ENCODE measurements at places on chromosomes 12 and 14. TPM values are rescaled to one million over a fixed set of nuclear protein-coding genes. Genes with fewer than 3 reads are reported as not detected.

- H3K4me1 ChIP-seq, result no peaks in the 10 kb centered on the region
- no peaks in the 10 kb centered on the region for H3K36me3 ChIP-seq
- H3K4me3 ChIP-seq, result no peak overlapping the region
These were observed 14.7 kb upstream of the LIMA1 start for GRCh38 chr12:50297996-50298395.

DNA sequence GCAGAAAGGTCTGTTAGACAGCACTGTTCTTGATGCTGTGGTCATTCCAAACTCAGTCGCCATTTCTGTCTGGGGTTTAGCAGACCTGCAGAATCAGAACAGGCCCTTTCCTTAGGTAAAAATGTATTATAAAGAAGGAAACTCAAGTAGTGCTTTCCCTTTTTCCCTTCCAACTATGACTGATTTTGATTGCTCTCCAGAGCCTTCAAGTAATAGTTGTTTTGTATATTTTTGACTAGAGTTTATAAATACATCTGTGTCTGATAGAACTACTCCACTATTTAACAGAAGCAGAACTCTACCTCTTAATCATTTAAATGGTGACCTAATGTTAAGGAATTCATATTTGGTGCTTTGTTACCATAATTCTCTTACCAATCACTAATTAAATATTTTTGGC, 74.0 kb downstream of the WNK1 start:
- H3K4me1 ChIP-seq, result peaks cover 16% of the 10 kb centered on the region
- no peak for DNase-seq
- H3K27ac ChIP-seq, result no peak overlapping the region
- no peak overlapping the region for H3K4me3 ChIP-seq

- H3K27ac ChIP-seq, result no peak overlapping the region
- H3K4me1 ChIP-seq, result no peaks in the 10 kb centered on the region
These were observed 397.4 kb downstream of the ADAMTS20 start for GRCh38 chr12:43154498-43155045.

DNA sequence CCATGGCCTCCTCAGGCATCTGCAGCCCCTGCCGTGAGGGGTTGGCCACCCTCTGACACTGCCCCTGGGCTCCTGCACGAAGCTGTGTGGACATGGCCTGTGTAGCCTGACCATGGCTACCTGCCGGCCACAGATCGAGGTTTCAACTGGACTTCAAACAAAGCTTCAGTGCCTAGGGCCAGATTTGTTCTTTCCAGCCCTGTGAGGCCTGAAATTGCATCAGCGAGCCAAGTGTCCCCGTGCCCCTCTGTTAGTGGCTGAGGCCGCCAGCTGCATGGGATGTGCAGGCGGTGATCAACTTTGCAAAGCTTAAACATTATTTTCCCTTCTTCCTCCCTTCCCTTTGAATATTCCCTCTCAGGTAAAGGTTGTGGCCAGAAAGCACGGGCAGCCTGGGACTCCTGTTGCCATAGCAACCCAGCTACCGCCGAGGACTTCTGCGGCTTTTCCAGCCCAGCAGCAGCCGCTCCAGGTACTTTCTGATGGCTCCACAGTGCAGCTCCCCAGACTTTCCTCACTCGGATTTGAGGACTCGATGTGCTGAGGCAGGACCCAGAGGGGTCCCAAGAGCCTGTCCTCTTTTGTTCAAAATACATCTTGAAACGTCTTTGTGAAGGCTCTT, 35.8 kb downstream of the DDX51 start:
- no peak for DNase-seq
- no peak overlapping the region for H3K4me3 ChIP-seq
- peaks cover 2% of the 10 kb centered on the region for H3K36me3 ChIP-seq
- no peak overlapping the region for H3K27ac ChIP-seq
- no peaks in the 10 kb centered on the region for H3K4me1 ChIP-seq

- H3K36me3 ChIP-seq, result no peaks in the 10 kb centered on the region
- H3K27ac ChIP-seq, result peak overlapping the region; percentile 96
- H3K4me3 ChIP-seq, result no peak overlapping the region
- peak; percentile 93 for DNase-seq
These were observed 42.2 kb upstream of the ATP23 start for GRCh38 chr12:57899010-57899662.

GRCh38 chr12:20369305-20370013, 1.1 kb downstream of the PDE3A start:
- H3K27me3 ChIP-seq, result peaks cover 17% of the 10 kb centered on the region
- no peak overlapping the region for H3K27ac ChIP-seq
- H3K36me3 ChIP-seq, result no peaks in the 10 kb centered on the region
- no peak overlapping the region for H3K4me3 ChIP-seq
- no peaks in the 10 kb centered on the region for H3K4me1 ChIP-seq

DNA sequence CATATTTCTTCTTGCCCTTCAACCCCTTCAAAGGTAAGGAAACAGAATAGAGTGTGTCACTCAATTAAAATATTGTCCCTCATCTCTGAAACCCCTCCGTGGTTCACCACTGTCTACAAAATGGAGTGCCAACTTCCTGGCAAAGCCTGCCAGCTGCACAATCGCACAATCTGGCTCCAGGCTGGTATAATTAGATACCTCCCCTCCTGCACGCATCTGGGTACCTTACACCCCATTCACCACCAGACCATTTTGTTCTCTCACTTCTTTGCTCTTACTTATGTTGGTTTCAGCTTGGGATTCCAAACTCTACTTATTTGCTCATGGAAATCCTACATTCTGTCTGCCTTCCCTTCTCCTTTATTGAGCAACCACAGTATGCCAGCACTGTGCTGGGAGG, 314.9 kb downstream of the NUAK1 start:
- H3K4me1 ChIP-seq, result no peaks in the 10 kb centered on the region
- H3K36me3 ChIP-seq, result no peaks in the 10 kb centered on the region
- H3K27ac ChIP-seq, result no peak overlapping the region
- DNase-seq, result no peak
- no peak overlapping the region for H3K4me3 ChIP-seq
- peaks cover 5% of the 10 kb centered on the region for H3K27me3 ChIP-seq

DNA sequence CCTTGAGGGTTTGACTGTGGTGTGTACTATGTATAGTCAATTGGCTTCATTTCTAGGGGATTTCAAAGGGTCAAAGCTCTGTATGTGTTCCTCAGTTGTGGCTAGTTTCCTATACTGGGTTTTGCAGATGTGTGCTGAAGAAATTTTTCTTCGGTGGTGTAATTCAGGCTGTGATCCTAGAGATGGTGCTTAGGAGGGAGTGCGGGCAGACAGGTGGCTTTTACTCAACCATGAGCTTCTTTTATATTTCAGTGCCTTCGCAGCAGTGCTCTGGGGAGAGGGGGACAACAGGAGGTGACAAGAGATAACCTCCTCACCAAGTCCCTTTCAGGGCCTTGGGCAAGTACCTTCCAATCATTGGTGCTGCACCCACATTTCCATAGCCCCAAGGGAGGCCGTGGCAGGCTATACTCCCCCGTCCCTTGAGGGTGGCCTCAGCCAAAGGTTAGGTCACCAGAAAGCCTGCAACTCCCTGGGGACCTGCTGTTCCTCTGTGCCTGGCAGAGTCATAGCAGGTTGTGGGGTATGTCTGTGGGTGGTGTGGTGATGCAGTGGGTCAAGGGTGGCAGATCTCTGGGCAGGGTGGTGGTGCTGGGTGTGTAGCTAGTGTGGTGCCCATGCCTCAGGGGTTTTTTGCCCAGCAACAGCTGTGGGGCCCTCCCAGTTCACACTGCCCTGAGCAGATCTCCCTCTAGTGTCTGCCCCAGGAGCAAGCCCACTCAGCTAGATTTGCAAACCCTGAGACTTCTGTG, 37.0 kb upstream of the TMX1 start:
- H3K27me3 ChIP-seq, result peaks cover 2% of the 10 kb centered on the region
- no peaks in the 10 kb centered on the region for H3K36me3 ChIP-seq
- H3K4me1 ChIP-seq, result peaks cover 29% of the 10 kb centered on the region

DNA sequence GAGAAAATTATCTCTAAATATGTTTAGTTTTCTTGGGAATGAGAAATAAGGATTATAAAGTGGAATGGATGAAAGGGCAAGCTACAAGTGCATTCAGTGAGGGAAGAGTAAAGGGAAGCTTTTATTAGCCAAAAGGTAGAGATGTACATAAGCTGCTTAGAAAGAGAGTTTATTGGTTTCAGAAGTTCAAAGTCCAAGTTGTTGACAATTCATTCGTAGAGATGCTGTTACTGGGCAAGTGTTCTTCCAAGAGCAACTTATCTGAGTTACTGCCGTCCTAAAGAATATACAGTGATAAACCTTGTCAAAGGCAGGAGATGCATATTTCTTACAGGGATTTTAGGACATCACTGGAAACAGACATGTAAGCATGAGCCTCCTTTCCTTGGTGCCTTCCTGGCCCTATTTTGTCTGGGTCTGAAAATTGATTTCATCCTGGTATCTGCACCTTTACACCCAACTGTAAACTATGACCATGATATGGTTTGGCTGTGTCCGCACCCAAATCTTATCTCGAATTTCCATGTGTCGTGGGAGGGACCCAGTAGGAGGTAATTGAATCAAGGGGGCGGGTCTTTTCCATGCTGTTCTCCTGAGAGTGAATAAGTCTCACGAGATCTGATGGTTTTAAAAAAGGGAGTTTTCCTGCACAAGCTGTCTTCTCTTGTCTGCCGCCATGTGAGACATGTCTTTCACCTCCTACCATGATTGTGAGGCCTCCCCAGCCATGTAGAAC, 46.8 kb downstream of the TRMT5 start:
- no peaks in the 10 kb centered on the region for H3K4me1 ChIP-seq
- H3K4me3 ChIP-seq, result no peak overlapping the region
- no peaks in the 10 kb centered on the region for H3K36me3 ChIP-seq
- DNase-seq, result no peak
- H3K27ac ChIP-seq, result no peak overlapping the region
- no peaks in the 10 kb centered on the region for H3K27me3 ChIP-seq

- H3K4me3 ChIP-seq, result no peak overlapping the region
- no peaks in the 10 kb centered on the region for H3K36me3 ChIP-seq
- H3K4me1 ChIP-seq, result peaks cover 85% of the 10 kb centered on the region
- peak; percentile 49 for DNase-seq
These were observed 3.6 kb downstream of the PAPLN start for GRCh38 chr14:73240816-73241480.

GRCh38 chr12:61993734-61994345, 266.4 kb upstream of the USP15 start:
- H3K27ac ChIP-seq, result no peak overlapping the region
- H3K36me3 ChIP-seq, result no peaks in the 10 kb centered on the region
- DNase-seq, result no peak
- H3K27me3 ChIP-seq, result no peaks in the 10 kb centered on the region
- H3K4me1 ChIP-seq, result no peaks in the 10 kb centered on the region

GRCh38 chr14:53183611-53184010, 30.5 kb upstream of the DDHD1 start:
- no peaks in the 10 kb centered on the region for H3K36me3 ChIP-seq
- H3K4me1 ChIP-seq, result no peaks in the 10 kb centered on the region
- no peak for DNase-seq
- no peak overlapping the region for H3K4me3 ChIP-seq
- no peak overlapping the region for H3K27ac ChIP-seq

- peaks cover 34% of the 10 kb centered on the region for H3K4me1 ChIP-seq
- peak; percentile 55 for DNase-seq
- no peaks in the 10 kb centered on the region for H3K36me3 ChIP-seq
- H3K4me3 ChIP-seq, result no peak within 1 kb of the TSS
- H3K27ac ChIP-seq, result no peak within 1 kb of the TSS
These were observed at the start of gene ZDHHC22 for GRCh38 chr14:77141214-77142004. TSS of gene ZDHHC22 (minus strand) at chr14:77141791. CDS start at chr14:77139738, 2,053 bp downstream.

DNA sequence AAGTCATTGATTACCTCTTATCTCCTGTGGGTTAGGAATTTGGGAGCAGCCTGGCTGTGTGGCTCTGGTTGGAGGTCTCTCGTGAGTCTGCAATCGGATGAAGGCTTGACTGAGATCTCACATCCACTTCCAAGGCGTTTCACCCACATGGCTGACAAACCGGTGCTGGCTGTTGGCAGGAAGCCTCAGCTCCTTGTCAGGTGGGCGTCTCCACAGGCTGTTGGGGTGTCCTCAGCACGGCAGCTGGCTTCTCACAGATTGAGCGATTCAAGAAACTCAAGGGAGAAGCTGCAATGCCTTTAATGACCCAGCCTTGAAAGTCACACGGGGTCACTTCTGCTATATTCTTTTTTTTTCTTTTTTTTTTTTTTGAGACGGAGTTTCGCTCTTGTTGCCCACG, 28.6 kb upstream of the CORO1C start:
- no peak for DNase-seq
- H3K4me3 ChIP-seq, result no peak overlapping the region

GRCh38 chr12:58268069-58268468, 326.7 kb downstream of the ATP23 start:
- DNase-seq, result no peak
- H3K4me1 ChIP-seq, result no peaks in the 10 kb centered on the region
- H3K4me3 ChIP-seq, result no peak overlapping the region
- no peaks in the 10 kb centered on the region for H3K36me3 ChIP-seq

GRCh38 chr14:71711125-71711524, 221.1 kb upstream of the RGS6 start:
- no peak overlapping the region for H3K4me3 ChIP-seq
- H3K4me1 ChIP-seq, result no peaks in the 10 kb centered on the region
- no peak for DNase-seq
- H3K27me3 ChIP-seq, result no peaks in the 10 kb centered on the region
- no peak overlapping the region for H3K27ac ChIP-seq
- H3K36me3 ChIP-seq, result peaks cover 7% of the 10 kb centered on the region

DNA sequence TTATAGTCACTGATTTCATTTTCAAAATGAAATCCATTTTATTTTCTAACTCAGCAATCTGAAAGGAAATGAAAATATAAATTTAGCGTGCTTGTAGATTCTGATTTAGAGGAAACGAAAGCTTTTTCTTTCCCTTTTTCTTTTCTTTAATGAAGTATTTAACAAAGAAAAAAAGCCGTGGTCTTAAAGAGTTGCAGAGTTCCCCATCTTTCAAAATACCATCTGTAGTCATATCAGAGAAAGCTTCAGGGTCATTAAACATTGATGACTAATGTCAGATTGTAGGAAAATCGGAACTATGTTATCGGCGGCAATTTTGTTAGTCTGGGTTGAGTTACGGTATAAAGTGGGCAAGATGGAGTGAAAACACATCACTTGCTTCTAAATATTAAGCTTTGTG, 32.3 kb downstream of the DRAM1 start:
- peak overlapping the region; percentile 61 for H3K27ac ChIP-seq
- peak overlapping the region; percentile 2 for H3K4me3 ChIP-seq
- no peaks in the 10 kb centered on the region for H3K36me3 ChIP-seq
- H3K27me3 ChIP-seq, result no peaks in the 10 kb centered on the region
- H3K4me1 ChIP-seq, result peaks cover 9% of the 10 kb centered on the region

DNA sequence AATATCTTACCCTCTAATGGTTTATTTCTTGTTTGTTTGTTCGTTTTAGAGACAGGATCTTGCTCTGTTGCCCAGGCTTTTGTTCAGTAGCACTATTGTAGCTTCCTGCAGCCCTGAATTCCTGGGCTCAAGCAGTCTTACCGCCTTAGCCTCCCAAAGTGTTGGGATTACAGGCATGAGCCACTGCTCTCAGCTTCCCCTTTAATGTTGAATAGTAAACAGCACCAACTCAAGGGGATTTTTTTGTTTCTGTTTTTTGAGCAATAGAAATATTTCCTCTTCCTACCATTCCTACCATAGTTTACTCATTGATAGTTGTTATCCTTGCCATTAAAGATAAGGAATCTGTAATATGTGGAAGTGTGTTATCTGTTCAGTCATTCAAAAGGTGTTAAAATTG, 10.7 kb downstream of the ARID4A start:
- DNase-seq, result no peak
- H3K27me3 ChIP-seq, result no peaks in the 10 kb centered on the region
- H3K27ac ChIP-seq, result no peak overlapping the region
- no peak overlapping the region for H3K4me3 ChIP-seq
- no peaks in the 10 kb centered on the region for H3K4me1 ChIP-seq

IL23A gene
- total RNA-seq, result 20.5 TPM

DGLUCY gene
- 110 TPM for total RNA-seq

ADCY4 gene
- 7.8 TPM for total RNA-seq

CLEC4C gene
- 0.39 TPM for total RNA-seq

CRADD gene
- total RNA-seq, result 15.1 TPM

KRT86 gene
- not detected for total RNA-seq

RTL1 gene
- not detected for total RNA-seq

PRIM1 gene
- total RNA-seq, result 25.4 TPM

TRPV4 gene
- total RNA-seq, result not detected

All from B cell (primary cell).